Epithelial cell of proximal tubule (primary cell): ENCODE measurements at places on chromosomes 7 and 10.

GRCh38 chr10:91576096-91576545 lies 56.8 kb downstream of the PPP1R3C start:
- no peak for DNase-seq

- no peak for DNase-seq
Measured at GRCh38 chr7:134084488-134085144, 42.5 kb upstream of the LRGUK start.

DNA sequence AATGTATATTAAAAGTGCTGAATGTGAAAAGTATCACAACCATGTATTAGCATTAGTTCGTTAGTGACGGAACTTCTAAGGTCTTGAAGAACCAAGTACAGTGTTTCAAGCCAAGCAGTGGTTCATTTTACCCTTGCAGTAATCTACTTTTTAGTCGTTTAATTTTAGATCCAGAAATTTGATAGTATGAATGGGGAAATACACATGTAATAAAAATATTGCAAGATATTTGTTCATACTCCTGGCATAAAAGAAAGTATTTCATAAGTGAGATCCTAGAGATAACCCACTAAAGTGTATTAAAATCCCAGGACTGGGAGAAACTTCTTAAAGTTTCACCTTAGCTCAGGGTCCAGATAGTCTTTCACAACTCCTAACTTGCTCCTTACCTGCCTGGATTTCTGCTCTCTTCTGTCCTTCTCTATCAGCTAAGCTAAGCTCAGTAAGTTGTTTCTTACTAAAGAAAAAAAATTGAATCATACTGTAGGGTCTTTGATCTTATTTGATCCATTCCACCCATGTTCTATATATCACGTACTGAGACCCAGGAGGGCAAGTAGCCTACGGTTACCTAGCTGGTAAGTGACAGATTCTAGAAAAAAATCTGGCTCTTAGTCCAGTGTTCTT lies 1.5 kb downstream of the BCAP29 start:
- no peak for DNase-seq

- no peak for DNase-seq
Measured at GRCh38 chr7:98399890-98400541, 874 bp downstream of the BAIAP2L1 start.

- DNase-seq: no peak
Measured at GRCh38 chr10:78660446-78661106, 408.2 kb upstream of the ZMIZ1 start.

- peak; percentile 20 for DNase-seq
Measured at GRCh38 chr7:107939573-107940489, 48.8 kb downstream of the DLD start.

GRCh38 chr7:1096156-1097119 lies 8.5 kb downstream of the GPER1 start:
- no peak for DNase-seq

DNA sequence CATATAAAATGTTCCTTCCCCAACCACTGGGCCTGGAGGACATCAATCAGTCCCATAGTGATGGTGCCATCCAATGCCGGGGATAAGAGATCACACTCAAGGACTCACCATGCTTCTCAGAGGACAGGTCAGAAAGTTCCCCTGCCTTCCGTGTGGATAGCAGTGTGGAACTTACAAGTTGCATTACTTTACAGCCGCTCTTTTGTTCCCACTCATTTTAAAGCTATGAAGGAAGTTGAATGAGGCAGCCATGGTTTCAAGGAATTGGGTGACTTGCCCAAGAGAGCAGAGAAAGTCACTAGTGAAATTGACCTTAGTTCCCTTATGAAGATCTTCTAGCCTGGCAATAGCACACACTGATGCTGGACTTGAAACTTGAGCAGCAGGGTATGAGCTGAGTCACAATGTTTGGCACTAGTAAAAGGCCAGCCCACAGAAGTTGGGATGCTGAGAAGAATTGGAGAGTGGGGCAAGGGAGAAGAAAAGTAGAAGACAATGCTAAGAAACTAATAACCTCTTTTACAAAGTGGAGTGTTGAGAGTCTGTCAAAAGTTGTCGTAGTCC lies 78.7 kb downstream of the CXCL12 start:
- DNase-seq: no peak

DNA sequence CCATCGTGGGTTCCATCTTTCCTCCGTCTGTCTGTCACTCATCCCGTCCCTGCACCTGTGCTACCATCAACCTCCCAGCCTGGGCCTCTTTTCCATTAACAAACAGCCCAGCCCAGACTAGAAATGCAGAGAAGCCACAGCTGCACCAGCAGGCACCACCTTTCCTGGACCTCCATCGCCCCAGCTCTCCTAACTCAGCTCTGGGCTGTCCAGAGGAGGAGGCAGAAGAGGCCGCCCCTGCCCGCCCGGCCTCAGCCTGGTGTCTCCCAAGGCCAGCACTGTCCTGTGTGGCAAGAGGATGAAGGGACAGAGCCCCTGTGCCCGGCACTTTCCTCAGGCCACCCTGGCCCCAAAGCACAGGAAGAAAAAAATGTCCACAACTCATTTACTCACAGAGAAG lies 225.6 kb downstream of the PTPRN2 start:
- DNase-seq: no peak

GRCh38 chr10:72322280-72323058 lies 32.2 kb downstream of the DNAJB12 start:
- no peak for DNase-seq

- no peak for DNase-seq
Measured at GRCh38 chr7:42156967-42157721, 79.9 kb downstream of the GLI3 start.

DNA sequence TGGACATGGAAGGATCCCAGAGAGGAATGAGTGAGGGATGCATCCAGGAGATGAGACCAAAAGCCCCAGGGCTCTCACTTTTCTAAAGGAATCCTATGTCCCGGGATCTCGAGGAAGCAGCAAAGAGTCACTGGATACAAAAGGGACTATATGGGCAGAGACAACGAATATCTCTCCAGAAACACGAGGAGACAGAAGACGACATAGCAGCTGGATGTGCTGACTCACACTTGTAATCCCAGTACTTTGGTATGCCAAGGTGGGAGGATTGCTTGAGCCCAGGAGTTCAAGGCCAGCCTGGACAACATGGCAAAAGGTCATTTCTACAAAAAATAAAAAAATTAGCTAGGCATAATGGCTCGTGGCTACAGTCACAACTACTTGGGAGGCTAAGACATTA lies 24.7 kb upstream of the MSMB start:
- DNase-seq: no peak

- DNase-seq: peak; percentile 29
Measured at GRCh38 chr10:23702977-23703414, 264.1 kb downstream of the OTUD1 start.

- no peak for DNase-seq
Measured at GRCh38 chr7:142771353-142771723, 568 bp downstream of the PRSS2 start.

GRCh38 chr7:156897673-156898072 lies 4.7 kb upstream of the LMBR1 start:
- no peak for DNase-seq

- DNase-seq: no peak
Measured at GRCh38 chr10:85003083-85003482, 674.7 kb downstream of the CCSER2 start.
